ENCODE measurements at places on chromosomes 1 and 21. TPM values are rescaled to one million over a fixed set of nuclear protein-coding genes. Genes with fewer than 3 reads are reported as not detected.

GRCh38 chr1:230287674-230288315 lies 138.3 kb downstream of the PGBD5 start:
- peaks cover 24% of the 10 kb centered on the region for H3K36me3 ChIP-seq
- H3K27ac ChIP-seq, result no peak overlapping the region
- H3K4me1 ChIP-seq, result no peaks in the 10 kb centered on the region
- no peak for DNase-seq
- no peak overlapping the region for H3K4me3 ChIP-seq

DNA sequence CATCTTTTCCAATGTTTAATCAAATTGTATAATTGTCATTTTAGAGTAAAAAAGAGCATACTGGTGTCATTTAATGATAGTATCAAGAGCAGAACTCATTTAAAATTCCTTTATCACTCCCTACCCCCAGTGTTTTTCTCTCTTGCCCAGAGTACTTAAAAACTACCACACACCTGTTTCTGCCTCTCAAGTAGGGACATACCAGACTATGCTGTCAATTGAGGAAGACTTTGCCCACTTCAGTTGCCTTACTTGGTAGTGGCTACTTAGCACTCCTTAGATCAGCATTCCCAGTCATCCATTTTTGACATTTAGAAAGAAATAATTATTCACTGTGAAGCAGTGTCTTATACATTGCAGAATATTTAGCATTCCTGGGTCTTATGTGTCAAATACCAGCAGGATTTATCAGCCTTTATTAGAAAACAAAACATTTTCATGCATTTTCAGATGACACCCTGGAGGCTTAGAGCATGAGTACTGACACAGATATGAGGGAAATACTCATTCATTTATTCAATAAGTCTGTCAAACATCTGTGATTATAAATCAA lies 127.5 kb upstream of the RGS1 start:
- no peaks in the 10 kb centered on the region for H3K27me3 ChIP-seq
- H3K4me3 ChIP-seq, result no peak overlapping the region
- no peak overlapping the region for H3K27ac ChIP-seq
- H3K36me3 ChIP-seq, result no peaks in the 10 kb centered on the region
- DNase-seq, result no peak

DNA sequence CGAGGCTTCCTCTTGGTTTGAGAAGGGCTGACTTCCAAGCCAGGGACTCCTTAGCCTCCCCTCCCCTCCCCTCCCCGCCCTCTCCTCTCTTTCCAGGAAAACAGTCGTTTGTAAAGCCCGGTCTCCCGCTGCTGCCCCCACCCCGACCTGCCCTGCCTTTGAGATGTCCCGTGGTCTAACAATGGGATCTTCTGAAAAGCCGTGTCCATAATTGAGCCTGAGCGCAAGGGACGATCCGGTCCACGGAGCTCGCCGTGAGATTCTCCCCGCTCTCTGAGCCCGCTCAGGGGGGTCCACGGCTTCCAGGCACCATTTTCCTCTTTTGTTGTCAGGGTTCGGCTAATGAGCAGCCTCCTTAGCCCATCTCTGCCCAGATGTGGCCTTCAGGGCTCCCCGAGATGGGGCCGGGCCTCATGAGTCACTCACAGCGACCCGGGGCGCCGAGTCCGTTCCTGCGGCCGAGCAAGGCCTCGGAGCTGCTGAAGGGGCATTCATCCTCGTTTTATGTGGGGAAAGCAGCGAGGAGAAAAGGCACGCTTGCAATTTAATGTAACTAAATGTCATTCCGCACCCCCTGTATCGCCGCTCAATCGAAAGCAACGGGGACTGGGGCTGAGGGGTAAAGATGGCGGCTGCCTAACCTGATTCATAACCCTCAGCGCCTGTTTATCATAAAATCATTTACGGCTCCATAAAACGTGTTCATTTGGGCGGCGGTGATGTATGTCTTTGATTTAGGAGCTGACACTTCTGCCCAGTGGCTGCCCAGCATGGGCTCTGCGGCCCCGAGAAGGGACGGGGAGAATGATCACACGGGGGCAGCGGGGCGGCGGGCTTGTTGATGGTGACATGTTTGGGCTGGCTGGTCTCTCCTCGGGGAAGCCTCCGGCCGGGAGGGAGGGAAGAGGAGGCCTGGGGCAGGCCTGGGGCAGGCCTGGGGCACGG lies 232.6 kb upstream of the C1orf174 start:
- no peaks in the 10 kb centered on the region for H3K4me1 ChIP-seq
- H3K36me3 ChIP-seq, result no peaks in the 10 kb centered on the region
- H3K27ac ChIP-seq, result no peak overlapping the region
- no peak for DNase-seq
- no peak overlapping the region for H3K4me3 ChIP-seq

DNA sequence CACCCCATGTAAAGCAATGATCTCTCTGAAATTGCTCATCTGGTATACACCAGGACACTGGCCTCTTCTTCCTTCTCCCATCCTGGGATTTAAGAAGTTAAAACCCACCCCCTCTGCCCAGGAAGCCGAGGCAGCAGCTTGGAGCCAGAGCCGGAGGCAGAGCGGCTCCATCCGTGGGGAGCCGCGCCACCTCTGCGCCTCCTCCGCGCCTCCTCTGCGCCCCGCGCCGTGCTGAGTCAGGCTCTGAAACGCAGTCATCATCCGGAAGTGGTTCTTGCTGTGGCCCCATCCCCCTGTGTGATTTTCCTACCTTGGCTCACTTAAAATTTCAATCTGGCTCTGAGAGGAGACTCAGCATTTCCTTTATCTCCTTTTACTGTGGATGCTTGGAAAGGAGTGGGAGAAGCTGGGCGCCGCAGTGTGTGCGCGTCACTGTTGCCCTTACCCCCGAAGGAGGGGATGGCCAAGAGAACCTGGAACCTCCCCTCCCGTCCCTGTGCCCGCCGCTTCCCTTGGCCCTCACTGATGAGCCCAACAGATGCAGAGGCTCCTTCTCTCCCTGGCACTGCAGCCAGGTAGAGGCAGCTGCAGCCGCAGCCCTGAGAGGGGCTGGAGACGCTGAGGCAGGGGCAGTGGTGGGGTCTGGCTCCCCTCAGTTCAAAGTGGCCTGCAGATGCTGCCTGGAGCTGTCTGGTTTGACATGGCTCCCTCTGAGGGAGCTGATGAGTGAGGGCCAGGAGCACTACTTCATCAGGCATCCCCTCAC lies 15.3 kb upstream of the NPHP4 start:
- no peak overlapping the region for H3K4me3 ChIP-seq
- no peaks in the 10 kb centered on the region for H3K27me3 ChIP-seq
- H3K4me1 ChIP-seq, result no peaks in the 10 kb centered on the region
- no peak for DNase-seq
- no peaks in the 10 kb centered on the region for H3K36me3 ChIP-seq

GRCh38 chr1:5579966-5580365 lies 412.3 kb downstream of the NPHP4 start:
- no peaks in the 10 kb centered on the region for H3K36me3 ChIP-seq
- H3K27me3 ChIP-seq, result no peaks in the 10 kb centered on the region
- H3K27ac ChIP-seq, result no peak overlapping the region

GRCh38 chr1:23020706-23021405 lies 1.6 kb downstream of the KDM1A start:
- H3K4me3 ChIP-seq, result no peak overlapping the region
- no peak overlapping the region for H3K27ac ChIP-seq
- DNase-seq, result no peak
- H3K27me3 ChIP-seq, result no peaks in the 10 kb centered on the region
- no peaks in the 10 kb centered on the region for H3K36me3 ChIP-seq

- H3K36me3 ChIP-seq, result no peaks in the 10 kb centered on the region
- H3K27ac ChIP-seq, result peak overlapping the region; percentile 73
- no peak overlapping the region for H3K4me3 ChIP-seq
Observed at GRCh38 chr1:8822373-8823294, 5.2 kb upstream of the RERE start.

DNA sequence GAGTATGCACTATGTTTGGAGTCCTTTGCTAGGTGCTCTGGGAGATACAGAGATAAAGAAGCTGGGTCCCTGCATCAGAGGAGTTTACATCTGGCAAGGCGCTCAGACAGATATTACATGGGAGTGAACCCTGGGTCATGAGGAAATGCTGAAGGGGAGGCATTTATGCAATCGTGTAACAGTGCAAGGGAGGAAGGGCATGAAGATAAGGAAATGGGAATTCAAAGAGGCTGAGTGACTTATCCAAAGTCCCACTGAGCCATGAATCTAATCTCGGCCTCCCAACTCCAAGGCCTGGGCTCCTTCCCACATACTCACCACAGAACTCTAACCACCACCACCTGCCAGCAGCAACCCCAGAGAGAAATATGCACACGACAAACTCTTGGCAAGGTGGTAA lies 51.6 kb downstream of the FAM163A start:
- no peaks in the 10 kb centered on the region for H3K27me3 ChIP-seq
- no peak overlapping the region for H3K27ac ChIP-seq
- no peak overlapping the region for H3K4me3 ChIP-seq
- no peak for DNase-seq
- no peaks in the 10 kb centered on the region for H3K36me3 ChIP-seq
- H3K4me1 ChIP-seq, result no peaks in the 10 kb centered on the region

GRCh38 chr1:201084295-201084694 lies 27.9 kb downstream of the CACNA1S start:
- no peaks in the 10 kb centered on the region for H3K27me3 ChIP-seq
- no peak overlapping the region for H3K27ac ChIP-seq
- H3K4me3 ChIP-seq, result no peak overlapping the region
- H3K4me1 ChIP-seq, result no peaks in the 10 kb centered on the region
- no peaks in the 10 kb centered on the region for H3K36me3 ChIP-seq
- no peak for DNase-seq

DNA sequence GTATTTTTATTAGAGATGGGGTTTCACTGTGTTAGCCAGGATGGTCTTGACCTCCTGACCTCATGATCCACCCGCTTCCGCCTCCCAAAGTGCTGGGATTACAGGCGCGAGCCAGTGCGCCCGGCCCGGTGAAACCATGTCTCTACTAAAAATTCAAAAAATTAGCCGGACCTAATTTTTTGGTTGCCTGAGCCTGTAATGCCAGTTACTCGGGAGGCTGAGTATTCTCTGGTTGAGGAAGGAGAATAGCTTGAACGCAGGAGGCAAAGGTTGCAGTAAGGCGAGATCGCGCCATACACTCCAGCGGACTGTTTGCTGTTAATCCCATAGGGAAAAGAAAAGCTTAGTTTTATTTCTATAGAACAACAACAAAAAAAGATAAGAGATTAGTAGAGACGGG lies 29.9 kb upstream of the HJV start:
- no peak for DNase-seq
- H3K4me3 ChIP-seq, result peak overlapping the region; percentile 32
- H3K27ac ChIP-seq, result peak overlapping the region; percentile 82
- H3K36me3 ChIP-seq, result no peaks in the 10 kb centered on the region

DNA sequence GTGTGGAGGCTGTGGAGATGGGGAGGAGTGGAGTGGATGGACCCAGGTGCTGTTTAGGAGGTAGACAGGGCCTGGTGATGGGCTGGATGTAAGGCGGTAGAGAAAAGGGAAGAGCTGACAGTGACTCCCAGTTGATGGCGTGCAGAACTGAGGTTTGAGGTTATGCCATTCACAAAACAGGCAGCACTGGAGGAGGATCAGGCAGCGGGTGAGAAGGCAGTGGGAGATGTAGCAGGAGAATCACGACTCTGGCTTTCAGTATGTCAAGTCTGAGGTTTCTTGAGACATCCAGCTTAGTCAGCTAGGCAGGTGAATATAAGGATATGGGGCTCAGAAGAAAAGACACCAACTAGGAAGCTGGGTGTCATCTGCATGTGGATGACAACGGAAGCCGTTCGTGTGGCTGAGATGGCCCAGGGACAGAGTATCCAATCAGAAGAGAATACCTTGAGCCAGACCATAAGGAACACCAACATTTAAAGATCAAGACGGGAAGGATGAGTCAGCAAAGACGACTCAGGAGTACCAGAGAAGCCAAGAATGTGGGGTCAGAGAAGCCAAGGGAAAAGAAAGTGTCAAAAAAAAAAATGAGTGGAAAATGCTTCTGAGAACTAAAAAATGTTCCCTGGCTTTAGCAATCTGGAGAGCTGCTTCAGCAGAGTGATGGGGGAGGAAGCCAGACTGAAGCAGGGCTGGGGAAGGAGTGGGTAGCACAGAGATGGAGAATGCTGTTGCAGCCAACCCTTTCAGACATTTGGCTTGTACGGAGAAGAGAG lies 15.2 kb downstream of the LRRN2 start:
- no peak overlapping the region for H3K27ac ChIP-seq
- H3K4me1 ChIP-seq, result peaks cover 9% of the 10 kb centered on the region
- no peak overlapping the region for H3K4me3 ChIP-seq
- no peak for DNase-seq
- no peaks in the 10 kb centered on the region for H3K36me3 ChIP-seq

- no peaks in the 10 kb centered on the region for H3K36me3 ChIP-seq
- no peak overlapping the region for H3K4me3 ChIP-seq
- no peak for DNase-seq
- no peaks in the 10 kb centered on the region for H3K4me1 ChIP-seq
- H3K27me3 ChIP-seq, result no peaks in the 10 kb centered on the region
Observed at GRCh38 chr1:166153525-166154314, 13.1 kb downstream of the FAM78B start.

GRCh38 chr1:89881415-89882058 lies 60.7 kb downstream of the LRRC8D start:
- DNase-seq, result no peak
- H3K27me3 ChIP-seq, result no peaks in the 10 kb centered on the region
- H3K4me1 ChIP-seq, result peaks cover 13% of the 10 kb centered on the region
- H3K27ac ChIP-seq, result no peak overlapping the region

DNA sequence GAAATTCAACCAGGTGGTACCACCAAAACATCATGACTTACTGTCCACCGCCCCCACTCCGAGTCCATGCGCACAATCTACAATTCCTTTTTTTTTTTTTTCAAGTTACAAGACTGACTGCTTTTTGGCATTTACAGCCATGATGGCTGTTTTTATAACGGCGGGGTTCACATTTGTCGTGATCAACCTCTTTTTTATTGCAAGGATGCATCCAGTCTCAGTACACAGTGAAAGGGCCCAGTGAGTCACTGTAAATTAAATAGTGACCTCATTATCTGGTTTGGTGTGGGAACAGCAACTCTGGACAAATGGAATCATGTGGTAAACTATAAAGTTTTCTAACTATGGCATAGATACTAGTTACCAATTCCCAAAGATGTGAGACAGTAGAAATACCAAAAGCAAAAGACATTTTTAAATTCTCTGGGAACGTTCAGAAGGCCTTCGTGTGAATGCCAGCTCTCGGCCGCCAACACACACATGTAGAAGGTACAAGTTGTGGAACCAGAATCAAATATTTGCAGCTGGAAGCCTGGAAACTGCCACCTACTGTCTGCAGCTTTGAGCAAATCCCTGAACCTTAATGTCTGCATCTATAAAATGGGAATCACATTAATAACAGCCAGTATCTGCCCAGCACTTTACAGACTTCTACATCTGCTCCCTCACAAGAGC lies 4.9 kb downstream of the GLIS1 start:
- H3K4me1 ChIP-seq, result peaks cover 16% of the 10 kb centered on the region
- no peak overlapping the region for H3K27ac ChIP-seq
- H3K4me3 ChIP-seq, result no peak overlapping the region

LMOD1 gene
- 126 TPM for total RNA-seq

PLOD1 gene
- total RNA-seq, result 87.9 TPM

DIRAS3 gene
- 0.63 TPM for total RNA-seq

KRTAP19-7 gene
- not detected for total RNA-seq

CSMD2 gene
- total RNA-seq, result 0.66 TPM

UBE2U gene
- total RNA-seq, result not detected

PLA2G2A gene
- total RNA-seq, result 454 TPM

All from tibial nerve (tissue), 4 donors.